Keratinocyte (primary cell): ENCODE measurements at places on chromosomes 12 and 14. TPM values are rescaled to one million over a fixed set of nuclear protein-coding genes. Genes with fewer than 3 reads are reported as not detected.

GRCh38 chr14:74613211-74613914 is 1.3 kb upstream of the LTBP2 start:
- no peak for DNase-seq

GRCh38 chr12:27709932-27710591 is 570 bp upstream of the MRPS35 start:
- DNase-seq, result no peak

DNA sequence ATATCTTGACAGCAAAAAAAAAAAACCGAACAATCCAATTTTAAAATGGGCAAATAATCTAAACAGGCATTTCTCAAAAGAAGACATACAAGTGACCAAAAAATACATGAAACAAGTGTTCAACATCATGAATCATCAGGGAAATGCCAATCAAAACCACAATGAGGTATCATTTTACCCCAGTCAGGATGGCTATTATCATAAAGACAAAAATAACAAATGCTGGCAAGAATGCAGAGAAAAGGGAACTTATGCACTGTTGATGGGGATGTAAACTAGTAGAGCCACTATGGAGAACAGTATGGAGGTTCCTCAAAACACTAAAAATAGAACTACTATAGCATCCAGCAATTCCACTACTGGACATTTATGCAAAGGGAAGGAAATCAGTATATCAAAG is 448.2 kb downstream of the RGS6 start:
- DNase-seq, result no peak

DNA sequence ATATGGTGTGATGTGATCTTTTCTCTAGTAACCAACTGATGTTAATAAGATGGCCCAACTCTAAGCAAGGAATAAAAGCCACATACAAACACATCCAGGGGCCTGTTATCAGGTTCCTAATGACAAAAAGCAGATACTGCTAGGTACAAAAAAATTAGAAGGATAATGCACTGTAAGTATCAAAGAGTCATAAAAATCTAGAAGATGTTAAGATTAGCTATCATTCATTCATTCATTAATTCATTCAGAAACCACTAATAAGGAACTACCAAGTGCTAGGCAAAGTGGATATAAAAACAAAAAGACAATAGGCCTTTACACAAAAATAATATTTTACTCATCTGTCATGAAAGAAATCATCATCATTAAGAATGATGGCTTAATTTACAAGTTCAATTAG is 21.6 kb downstream of the ATF7 start:
- DNase-seq, result no peak

- DNase-seq, result no peak
Observed at GRCh38 chr12:124453419-124454351, 113.7 kb downstream of the NCOR2 start.

DNA sequence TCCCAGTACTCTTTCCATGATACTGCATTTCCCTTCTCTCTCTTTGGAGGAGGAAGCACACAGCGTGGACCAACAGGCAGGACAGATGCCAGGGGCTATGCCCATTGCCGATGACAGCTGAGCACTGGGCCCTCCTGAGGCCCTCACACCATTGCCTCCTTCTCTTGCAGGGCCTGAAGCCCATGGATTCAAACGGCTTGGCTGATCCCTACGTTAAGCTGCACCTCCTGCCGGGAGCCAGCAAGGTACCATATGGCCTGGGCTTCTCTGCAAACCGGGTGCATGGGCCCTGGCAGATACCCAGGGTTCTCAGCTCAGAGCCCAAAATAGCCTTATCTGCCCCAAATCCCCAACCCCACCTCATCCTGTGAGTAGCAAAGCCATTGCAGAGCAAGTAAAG is 25.2 kb upstream of the OAS1 start:
- no peak for DNase-seq

DNA sequence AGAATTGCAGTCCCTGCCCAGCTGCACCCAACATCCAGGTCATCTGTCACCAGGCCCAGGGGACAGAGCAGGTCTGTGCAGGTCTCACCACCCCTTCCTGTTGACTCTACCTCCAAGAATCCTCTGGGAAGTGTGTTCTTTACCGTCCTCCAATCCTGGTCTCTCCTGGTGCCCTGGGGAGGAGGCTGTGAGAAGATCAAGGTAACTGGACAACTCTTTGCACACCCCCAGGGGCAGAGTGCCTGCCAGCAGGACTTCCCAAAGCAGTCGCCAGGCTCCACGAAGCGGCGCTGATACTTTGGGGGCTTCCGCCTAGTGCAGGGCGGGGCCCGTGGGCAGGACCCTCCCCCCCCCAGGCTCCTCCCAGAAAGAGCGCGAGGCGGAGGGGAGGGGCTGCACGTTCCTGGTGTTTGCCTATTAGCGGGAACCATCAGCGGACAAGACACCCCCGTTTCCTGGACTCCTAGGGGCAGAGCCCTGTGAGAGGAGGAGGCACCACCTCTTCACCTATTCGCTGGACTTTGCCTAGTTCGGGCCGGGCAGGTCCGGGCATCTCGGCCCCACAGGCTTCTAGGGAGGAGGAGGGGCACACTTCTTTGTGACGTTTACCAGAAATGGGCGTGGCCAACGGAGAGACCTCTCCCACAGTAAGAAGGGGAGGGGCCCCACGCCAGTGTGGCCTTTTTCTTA is 918.0 kb downstream of the AACS start:
- DNase-seq, result no peak

DNA sequence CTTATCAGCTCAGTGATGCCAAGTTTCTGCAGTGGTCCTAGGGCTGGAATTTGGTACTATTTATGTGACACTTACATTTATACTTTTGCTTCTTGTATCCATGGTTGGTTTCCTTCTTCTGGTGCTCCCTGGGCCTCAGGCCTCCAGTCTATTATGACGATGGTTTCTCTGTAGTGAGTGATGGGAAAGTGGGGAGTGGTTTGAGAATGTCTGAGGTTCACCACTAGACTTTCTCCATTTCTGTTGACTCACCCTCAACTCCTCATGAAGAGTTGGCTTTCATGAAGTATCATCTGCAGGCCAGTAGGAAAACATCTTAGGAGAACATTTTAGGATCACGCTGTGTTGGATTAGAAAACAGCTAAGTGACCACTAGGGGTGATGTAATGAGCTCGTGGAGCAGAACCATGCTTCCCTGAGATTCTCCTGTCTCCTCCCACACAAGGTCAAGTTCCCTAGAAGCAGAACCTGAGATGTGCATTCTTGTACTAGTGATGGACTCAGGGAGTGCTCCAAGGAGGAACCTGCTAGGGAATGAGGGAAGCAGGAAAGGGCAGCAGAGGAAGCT is 32.1 kb downstream of the RPH3A start:
- no peak for DNase-seq

DNA sequence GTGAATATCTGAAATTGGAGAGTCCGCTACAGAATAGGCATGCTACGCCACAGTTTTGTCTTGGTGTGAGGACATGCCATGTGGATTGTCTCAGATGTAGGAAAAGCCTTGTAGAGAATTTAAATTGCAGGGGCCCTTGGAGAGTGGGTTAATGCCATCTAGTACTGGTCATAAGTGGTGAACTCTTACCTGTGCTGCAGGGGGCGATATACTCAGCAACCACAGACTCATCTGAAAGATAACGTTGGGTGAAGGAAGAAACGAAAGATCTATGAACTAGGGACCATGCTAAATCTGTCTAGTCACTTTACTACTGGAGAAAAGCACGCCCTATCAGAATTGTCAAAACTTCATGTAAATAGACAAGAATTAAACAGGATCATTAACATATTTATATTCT is 33.7 kb upstream of the A2M start:
- no peak for DNase-seq

CD69 gene
- polyA plus RNA-seq, result not detected in 3 replicates

MYF5 gene
- polyA plus RNA-seq, result not detected in 3 replicates

BICDL1 gene
- 5.2 to 8.0 TPM (median 6.4 TPM) in 3 replicates for polyA plus RNA-seq

PSMA6 gene
- polyA plus RNA-seq, result 212 to 326 TPM (median 232 TPM) in 3 replicates

TAS2R20 gene
- 0.08 to 0.43 TPM (median 0.41 TPM) in 3 replicates for polyA plus RNA-seq
